Activated CD4-positive, alpha-beta memory T cell treated with anti-CD3 and anti-CD28 coated beads, Interleukin-2, amount 10 ng/mL, durations not matched to agents 7 days and 5 days (primary cell): ENCODE measurements at places on chromosomes 3 and 15. TPM values are rescaled to one million over a fixed set of nuclear protein-coding genes. Genes with fewer than 3 reads are reported as not detected.

The SAMD7 gene
- not detected for total RNA-seq

The DCLK3 gene
- total RNA-seq: not detected

The GOLGA8H gene
- total RNA-seq: not detected

The ATP13A4 gene
- total RNA-seq: 1.8 TPM

The SI gene
- not detected for total RNA-seq

The CLEC3B gene
- not detected for total RNA-seq

The COL7A1 gene
- total RNA-seq: 0.40 TPM

The SAXO2 gene
- 0.60 TPM for total RNA-seq

The NEDD4 gene
- total RNA-seq: 9.8 TPM

The ARL8B gene
- total RNA-seq: 38.2 TPM

The MTHFS gene
- total RNA-seq: 22.6 TPM

The SLC33A1 gene
- 31.6 TPM for total RNA-seq

The CCDC54 gene
- total RNA-seq: not detected

The GHSR gene
- total RNA-seq: not detected

The P2RY1 gene
- total RNA-seq: 0.05 TPM

The ARPP19 gene
- 193 TPM for total RNA-seq

The SLC28A2 gene
- not detected for total RNA-seq

The CACNA1D gene
- 2.5 TPM for total RNA-seq

The IGF2BP2 gene
- total RNA-seq: 0.13 TPM

The RHOV gene
- not detected for total RNA-seq

The CELF6 gene
- total RNA-seq: 0.18 TPM

The LRTM1 gene
- not detected for total RNA-seq

The ACVR2B gene
- total RNA-seq: 7.6 TPM

The C3orf38 gene
- 32.6 TPM for total RNA-seq

The HDAC11 gene
- total RNA-seq: 2.0 TPM

The CASR gene
- total RNA-seq: 0.10 TPM

The SLC2A2 gene
- total RNA-seq: not detected

The MNS1 gene
- total RNA-seq: not detected

The PP2D1 gene
- total RNA-seq: not detected

The CHRFAM7A gene
- total RNA-seq: 0.55 TPM

The OR5K2 gene
- not detected for total RNA-seq

The SLC15A2 gene
- total RNA-seq: 4.4 TPM

The NPRL2 gene
- 48.8 TPM for total RNA-seq

The DUOX1 gene
- not detected for total RNA-seq

The BNC1 gene
- total RNA-seq: not detected

The MAP1A gene
- total RNA-seq: 9.3 TPM

The GPR15 gene
- total RNA-seq: 111 TPM

The DTX3L gene
- total RNA-seq: 144 TPM
